ENCODE measurements at places on chromosomes 5 and 9.

DNA sequence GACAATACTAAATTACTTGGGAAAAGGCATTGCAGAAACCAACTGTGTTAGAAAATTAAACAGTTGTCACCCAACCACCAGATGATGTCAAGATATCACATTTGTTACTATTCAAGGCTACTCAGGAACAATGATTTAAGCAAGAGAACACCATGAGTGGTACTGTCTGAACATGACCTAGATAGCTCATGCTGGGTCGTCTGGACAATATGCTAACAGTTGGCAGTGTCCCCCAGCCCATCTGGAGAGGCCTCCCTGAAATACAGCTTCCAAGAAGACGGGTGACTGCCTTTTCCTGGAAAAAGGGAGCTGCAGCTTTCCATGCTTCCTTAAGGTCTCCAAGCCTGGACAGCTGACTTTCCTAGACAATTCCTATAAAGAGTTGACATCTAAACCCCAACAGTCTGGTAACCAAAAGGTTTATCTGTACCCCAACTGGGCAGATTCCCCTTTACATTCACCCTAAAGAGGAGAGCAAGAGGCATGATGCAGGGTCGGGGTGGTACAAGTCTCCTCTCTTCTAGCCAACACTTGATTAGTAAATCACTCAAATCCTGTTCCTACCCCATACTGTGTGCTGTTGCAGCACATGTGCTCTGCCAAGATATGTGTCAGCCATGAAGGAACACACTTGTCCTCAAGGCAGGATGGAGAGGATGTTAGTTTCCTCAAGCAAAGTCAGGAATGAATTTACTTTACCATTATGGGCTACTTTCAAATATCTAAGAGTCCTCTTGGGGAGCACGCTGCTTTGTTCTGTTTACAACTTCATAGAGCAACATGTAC lies 433.0 kb downstream of the PDE4D start:
- DNase-seq, result no peak

- no peak for DNase-seq
These were observed 21.5 kb upstream of the WWC1 start for GRCh38 chr5:168269937-168270330.

DNA sequence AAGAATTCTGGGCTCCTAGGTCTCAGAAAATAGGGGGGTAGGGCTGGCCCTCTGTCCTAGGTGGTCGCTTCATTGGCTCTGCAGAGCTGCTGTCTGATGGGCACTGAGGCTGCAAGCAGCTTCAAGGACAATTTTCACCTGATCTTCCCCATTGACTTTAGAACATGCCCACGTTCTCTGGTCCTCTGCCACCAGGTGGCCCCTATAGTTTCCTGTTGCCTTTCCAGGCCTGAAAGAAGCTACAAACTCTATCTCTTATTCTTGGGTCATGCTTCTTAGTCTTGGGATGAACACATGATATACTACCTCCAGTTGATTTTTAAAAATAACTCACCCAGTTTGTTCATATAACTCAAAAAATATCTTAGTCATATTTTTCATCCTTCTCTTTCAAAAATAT lies 26.3 kb downstream of the SPZ1 start:
- no peak for DNase-seq

DNA sequence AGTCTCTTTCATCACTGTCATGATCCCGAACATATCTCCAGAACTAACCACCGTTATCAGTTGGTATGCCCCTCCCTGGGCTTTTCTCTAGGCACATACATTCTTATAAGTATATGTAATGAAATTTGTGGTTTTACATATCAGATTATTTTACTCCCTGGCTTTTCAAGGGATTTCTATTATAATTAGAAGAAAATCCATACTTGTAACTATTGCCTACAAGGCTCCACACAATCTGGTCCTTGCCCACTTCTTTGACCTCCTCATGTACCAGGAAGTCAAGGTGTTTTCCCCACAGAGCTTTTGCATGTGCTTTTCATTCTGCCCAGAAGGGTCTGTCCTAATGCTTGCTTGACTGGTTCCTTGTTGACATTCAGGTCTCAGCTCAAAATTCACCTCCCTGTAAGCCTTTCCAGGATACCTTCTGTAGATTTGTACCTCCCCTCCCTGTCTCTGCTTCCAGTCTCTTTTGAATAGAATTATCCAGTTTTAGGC lies 33.6 kb upstream of the HSD17B4 start:
- DNase-seq, result no peak

- DNase-seq, result no peak
These were observed 152.3 kb downstream of the NIPBL start for GRCh38 chr5:37028910-37029309.

DNA sequence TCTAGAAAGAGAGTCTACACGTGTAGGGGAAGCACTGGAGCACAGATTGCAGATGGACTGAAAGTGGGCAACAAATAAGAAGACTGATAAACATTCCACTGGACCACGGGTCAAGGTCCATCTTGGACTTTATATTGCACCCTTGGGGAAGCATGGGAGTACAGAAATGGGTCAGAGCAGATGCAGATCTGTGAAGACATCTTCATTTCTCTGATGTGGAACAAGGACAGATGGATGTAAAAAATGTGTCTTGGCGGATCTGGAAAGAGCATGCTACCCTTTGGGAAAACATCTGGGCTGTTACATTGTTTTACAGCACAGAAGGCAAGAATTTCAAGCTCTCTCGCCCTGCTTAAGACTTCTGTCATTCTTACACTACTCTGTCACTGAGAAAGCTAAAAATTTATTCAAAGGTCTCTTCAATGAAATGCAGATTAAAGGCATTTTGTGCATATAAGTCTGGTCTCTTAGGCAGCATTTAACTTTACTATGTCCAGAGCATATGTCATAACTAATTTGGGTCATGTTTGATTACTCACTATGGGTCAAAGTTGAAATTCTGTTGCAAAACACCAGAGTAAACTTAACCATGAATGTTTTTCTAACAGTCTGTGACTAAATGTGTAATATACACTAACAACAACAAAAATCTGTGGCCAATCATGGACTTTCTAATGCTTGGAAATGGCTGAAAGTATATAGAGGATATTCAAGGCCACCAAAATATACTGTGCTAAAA lies 756.4 kb upstream of the DMAC1 start:
- no peak for DNase-seq

Data from fibroblast of skin of left biceps (primary cell).